ENCODE measurements at places on chromosomes 2 and 18.

- no peak for DNase-seq
Observed at GRCh38 chr2:235699576-235699975, 205.7 kb downstream of the AGAP1 start.

- no peak for DNase-seq
Observed at GRCh38 chr2:235382179-235382578, 111.7 kb upstream of the AGAP1 start.

DNA sequence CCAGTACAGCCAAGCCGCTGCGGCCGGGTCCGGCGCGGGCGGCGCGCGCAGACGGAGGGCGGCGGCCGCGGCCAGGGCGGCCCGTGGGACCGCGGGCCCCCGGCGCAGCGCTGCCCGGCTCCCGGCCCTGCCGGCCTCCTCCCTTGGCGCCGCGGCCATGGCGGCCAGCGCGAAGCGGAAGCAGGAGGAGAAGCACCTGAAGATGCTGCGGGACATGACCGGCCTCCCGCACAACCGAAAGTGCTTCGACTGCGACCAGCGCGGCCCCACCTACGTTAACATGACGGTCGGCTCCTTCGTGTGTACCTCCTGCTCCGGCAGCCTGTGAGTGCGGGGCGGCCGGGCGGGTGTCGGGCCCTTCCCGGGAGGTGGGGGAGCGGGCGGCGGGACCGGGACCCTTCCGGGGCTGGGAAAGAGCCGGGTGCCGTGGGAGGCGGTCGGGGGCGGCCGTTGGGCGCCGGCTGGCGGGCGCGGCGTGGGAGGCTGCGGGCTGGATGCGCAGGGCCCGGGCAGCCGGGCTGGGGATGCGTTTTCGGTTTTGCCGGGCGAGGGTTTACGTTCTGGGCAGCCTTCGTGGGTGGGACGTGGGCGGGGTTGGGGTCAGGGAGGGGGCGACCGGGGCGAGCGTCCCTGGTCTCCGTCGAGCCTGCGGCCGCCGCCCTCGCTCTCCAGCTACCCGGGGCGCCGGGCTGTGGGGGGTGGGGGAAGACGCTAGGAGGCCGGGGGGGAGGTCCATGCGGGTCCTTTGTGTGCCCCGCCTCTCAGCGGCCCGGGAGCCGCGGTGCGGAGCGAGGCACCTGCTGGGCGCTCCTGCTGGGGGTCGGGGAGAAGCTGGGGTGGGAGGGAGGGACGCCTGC lies 537 bp downstream of the AGFG1 start:
- no peak for DNase-seq

DNA sequence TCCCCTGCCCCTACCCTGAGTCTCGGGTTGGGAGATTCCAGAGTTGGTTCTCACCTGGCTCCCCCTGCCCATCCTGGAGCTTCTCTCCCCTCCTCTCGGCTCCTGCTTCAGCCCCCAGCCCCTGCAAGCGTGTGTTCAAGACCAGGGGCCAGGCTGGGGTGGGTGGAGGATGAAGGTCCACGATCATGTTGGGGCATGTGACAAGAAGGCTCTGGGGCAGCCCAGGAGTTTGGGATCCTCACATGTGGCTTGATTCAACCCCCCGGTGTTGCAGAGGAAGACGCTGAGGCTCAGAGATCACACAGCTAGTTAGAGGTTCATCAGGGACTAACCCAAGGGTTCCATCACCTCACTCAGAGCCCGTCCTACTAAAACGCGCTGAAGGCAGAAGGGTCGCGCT lies 14.2 kb upstream of the TUBB6 start:
- DNase-seq = no peak

- no peak for DNase-seq
Observed at GRCh38 chr2:241120440-241120839, 18.4 kb upstream of the MTERF4 start.

- peak; percentile 66 for DNase-seq
Observed at GRCh38 chr18:29840089-29840488, 1202.5 kb downstream of the DSC3 start.

DNA sequence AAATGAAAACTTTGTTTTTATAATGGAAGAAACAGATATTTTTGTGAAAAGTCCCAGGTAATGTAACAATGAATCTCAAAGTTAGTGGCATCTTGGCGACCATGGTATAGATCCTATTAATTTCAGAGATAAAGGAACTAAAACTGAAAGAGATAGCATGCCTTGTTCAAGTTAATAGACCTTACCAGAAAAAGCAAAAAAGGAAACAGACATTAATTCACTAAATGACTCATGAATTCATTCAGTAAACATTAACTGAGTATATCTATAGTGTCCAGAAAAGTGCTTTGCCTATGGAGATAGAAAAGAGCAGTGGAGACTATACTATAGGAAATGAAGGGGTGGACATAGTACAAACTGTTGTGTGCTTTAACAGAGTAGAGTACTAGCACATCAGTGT lies 763.3 kb downstream of the TRIB2 start:
- no peak for DNase-seq

- DNase-seq = no peak
Observed at GRCh38 chr18:44735096-44735495, 54.4 kb downstream of the SETBP1 start.

- DNase-seq = peak; percentile 51
Observed at GRCh38 chr18:21955757-21956652, 213.4 kb upstream of the GATA6 start.

DNA sequence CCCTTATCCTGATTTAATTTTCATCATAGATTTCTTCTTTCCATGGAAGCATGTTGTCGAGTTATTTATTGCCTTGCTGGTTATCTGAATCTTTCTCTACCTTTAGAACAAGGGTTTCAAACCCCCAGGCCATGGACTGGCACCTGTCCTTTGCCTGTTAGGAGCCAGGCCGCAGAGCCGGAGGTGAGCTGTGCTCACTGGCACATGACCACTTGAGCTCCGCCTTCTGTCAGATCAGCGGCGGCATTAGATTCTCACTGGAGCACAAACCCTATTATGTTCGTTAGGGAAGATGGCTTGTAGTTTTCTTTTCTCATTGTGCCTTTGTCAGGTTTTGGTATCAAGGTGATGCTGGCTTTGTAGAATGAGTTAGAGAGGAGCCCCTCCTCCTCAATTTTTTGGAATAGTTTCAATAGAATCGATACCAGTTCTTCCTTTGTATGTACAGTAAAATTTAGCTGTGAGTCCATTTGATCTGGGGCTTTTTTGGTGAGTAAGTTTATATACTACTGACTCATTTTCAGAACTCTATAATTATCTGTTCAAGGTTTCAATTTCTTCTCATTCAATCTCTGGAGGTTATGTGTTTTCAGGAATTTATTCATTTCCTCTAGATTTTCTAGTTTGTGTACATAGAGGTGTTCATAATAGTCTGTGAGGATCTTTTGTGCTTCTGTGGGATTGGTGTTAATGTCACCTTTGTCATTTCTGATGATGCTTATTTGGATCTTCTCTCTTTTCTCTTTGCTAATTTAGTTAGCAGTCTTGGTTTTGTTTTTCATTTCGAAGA lies 668.0 kb upstream of the FAM98A start:
- no peak for DNase-seq

All from HFFc6 (cell line).